ENCODE measurements at places on chromosomes 2 and 18.

DNA sequence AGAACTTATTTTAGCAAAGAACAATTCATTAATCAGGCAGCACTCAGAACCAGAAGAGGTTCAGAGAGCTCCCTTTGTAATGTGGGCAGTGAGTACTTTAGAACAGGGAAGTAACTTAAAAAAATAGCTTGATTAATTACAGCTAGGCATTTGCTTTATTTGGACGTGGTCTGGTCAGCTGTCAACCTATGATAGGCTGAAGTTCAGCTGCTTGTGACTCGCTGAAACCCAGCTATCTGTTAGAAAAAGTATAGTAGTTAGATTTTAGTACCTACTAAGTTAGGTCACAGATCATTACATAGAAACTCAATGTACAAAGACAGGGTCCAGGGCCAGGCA, 40.0 kb downstream of the PKDCC start:
- DNase-seq: no peak

GRCh38 chr2:218284106-218284811, 8.0 kb downstream of the TMBIM1 start:
- peak; percentile 70 for DNase-seq

DNA sequence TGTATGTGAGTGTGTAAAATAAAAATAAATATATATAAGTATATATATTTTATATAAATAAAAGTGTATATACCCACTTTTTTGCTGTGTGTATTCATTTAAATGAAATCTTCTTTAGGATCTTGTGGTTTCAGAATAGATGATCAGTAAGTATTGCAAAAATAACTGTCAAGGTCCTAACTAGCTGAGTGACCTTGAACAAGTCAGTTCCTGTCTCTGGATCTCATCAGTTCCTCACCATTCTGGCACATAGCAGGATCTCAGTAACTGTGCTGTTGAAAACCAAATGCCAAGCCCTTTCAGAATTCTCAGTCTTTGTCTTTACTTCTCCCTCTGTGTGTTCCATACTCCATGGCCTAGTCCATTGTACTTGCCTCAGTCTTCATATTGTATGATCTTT, 115.3 kb upstream of the CXCR4 start:
- DNase-seq: no peak

DNA sequence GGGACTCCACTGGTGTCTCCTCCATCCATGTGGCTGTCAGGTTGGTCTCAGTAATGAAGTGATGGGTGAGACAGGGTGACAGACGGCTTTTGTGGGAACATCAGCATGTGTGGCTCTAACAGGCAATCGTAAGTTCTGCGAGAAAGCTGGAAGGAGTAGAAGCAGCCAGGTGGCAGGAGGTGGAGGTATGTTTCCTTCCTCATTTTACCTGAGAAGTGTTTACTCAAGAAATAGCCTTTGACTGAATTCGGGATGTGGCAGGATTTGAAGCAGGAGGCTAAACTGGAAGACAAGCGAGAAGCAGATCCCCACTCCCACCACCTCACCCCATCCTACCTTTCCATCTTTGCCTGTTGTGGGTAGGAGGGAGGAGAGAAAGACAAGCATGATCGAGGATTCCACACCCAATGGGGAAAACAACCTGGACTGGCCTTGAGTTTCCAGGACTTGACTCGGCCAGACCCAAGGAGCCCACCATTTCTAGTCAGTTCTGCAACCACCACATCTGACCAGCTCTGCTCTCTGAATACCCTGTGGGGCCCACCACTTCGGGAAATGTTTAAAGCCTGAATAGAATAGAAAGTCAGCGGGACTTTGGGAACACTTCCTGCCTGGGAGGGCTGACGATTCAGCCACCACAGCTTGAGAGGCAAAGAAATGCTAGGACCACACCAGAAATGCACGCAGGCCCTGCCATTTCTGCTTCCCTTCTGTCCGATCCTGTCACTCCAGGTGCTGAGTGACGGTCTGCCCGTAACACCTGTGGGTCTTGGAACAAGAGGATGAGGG, 1.2 kb downstream of the ABCG8 start:
- DNase-seq: no peak

DNA sequence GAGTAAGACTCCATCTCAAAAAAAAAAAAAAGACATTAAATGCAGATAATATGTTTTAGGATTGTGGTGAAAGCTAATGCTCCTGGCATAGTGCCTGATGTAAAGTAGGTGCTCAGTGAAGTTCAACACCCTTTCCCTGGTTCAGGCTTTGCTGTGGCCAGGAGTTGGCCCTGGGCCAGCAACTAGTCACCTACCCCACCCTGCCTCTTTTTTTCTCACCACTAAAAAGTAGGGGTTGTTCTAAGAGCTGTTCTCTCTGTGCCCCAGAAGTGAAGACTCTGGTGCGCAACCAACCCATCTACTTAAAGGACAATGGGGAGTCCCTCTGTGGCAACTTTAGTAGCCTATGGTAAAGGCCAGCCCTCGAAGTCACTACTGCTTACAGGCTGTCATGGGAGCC, 75.9 kb downstream of the DNMT3A start:
- DNase-seq: peak; percentile 81

DNA sequence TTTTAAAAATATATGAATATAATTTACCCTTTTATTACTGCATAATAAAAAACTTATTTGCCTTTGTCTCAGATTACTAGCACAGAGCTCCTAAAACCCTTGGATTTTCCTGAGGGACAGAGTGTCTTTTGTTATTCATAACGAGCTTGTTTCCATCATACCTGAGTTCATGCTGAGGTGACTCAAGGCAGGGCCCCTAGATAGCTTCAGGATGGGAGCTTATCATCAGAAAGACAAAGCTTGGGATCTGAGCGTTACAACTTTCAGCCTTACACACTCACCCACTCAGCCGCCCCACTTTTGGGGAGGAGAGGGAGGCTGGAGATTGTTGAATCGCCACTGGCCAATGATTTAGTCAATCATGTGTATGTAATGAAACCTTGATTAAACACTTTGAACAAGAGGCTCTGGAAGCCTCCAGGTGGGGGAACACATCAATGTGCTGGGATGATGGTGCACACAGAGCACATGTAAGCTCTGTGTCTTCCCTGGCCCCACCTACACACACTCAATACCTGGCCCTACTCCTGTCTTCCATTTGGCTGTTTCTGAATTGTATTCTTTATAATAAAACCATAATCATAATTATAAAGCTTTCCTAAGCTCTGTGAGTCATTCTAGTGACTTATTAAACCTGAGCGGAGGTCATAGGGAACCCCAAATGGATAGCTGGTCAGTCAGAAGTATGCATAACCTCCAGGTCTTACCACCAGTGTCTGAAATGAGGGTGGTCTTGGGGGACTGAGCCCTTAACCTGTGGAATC, 28.5 kb upstream of the DNAH7 start:
- no peak for DNase-seq

- DNase-seq: no peak
Measured at GRCh38 chr2:123521854-123522253, 503.2 kb upstream of the CNTNAP5 start.

DNA sequence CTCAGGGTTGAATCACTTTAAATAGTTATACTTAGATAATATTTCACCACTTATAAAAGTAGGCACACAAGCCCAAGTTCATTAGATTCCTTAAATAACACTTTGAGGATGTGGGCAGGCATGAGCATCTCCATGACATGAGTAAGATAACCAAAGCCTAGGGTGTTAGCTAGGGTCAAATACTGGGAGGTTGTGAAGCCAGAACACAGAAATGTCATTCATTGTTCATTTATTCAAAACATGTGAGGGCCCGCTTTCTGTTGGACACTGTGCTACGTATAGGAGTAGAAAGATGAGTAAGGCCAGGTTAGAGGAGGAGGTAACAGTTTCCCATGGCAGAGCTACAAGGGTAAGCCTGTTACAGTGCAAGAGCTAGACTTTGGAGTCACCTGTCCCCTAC, 93.5 kb upstream of the NEDD4L start:
- no peak for DNase-seq

DNA sequence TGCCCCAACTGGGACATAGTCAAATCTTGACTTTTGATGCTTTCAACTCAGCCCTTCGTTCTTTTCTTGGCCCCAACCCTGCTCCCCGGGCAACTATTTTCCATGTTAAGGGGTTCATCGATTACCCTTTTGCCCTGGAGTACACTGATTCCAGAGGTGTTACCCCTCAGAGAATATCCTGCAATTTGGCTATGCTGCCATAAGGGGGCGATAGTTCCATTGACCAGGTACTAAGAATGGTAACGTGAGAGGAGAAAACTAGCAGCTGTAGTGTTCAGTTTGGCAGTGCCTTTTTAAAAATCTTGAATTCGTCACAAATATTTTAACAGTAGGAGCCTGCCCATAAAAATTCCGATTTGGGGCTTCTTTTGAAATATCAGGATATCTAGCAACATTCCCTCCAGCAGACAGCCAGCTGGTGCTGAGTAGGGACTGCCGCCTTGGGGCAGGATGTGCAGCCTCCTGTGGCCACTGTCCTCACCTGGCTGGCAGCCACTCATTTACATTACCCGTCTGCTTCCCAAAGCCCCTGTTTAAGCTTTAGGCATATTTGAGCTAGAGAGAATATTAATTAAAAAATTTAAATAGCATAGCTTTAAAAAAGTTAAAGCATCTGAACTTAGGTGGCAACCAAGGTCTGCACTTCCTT, 146.3 kb upstream of the SKOR2 start:
- peak; percentile 35 for DNase-seq

GRCh38 chr18:63683152-63683551, 19.6 kb upstream of the SERPINB11 start:
- DNase-seq: no peak

- no peak for DNase-seq
Measured at GRCh38 chr2:38546064-38546463, 56.7 kb downstream of the HNRNPLL start.

DNA sequence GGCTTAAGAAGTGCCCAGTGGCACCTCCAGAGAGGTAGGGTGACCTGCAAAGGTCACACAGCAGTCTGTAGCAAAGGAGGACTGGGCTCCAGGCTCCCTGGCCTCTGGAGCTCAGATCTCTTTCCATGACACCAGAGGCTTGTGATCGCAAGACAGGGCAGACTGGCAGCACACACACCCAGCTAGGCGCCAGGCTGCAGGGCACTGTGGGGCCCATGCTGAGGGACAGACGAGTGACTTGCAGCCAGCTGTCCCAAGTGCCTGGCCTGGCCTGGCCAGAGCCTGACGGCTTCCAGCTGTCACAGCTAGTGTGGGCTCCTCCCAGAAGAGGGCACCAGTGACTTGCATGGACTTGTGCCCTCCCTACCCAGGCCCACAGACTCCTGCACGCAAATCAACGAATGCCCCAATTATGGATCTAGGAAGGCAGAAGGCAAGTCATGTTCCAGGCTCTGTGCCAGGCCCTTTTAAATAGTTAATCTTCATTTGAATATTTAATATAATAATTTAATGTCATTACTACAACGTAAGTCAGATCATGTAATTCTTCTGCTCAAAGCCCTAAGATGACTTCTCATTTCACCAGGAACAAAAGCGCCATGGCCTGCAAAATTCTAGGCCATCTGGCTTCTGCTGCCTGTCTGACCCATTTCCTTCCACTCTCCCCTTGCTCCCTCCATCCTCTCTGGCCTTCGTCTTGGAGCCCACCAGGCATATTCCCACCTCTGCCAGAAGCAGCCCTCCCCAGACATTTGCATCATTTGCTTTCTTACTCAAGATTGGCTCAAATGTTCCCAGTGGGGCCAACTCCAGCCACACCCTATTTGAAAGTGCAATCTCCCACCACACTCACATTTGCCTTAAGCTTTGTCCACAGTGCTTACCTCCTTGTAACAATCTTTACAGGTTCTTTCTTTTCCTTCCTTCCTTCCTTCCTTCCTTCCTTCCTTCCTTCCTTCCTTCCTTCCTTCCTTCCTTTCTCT, 3.7 kb upstream of the SPEG start:
- DNase-seq: peak; percentile 25

- no peak for DNase-seq
Measured at GRCh38 chr2:237708961-237709360, 81.6 kb downstream of the LRRFIP1 start.

GRCh38 chr2:7242189-7242867, 325.1 kb downstream of the RNF144A start:
- DNase-seq: no peak

DNA sequence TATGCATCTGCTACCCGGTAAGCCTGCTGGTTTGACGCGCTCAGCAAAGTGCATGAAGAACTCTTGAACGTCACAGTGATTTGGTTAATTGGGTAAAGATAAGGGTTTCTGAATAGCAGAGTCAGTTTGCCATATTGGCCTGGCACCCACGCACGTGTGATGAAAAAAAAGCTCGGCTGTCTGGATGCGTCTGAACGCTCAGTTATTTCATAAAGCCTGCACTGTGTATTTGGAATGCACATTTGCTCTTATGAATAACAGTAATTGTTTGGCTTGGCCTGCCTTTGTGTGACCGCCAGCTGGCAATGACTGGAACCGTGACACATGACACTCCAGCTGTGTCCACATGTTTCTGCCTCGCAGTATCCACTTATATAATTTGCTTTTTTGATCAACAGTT, 129.2 kb upstream of the MEIS1 start:
- DNase-seq: no peak

- DNase-seq: no peak
Measured at GRCh38 chr2:58428096-58429013, 187.2 kb upstream of the FANCL start.

DNA sequence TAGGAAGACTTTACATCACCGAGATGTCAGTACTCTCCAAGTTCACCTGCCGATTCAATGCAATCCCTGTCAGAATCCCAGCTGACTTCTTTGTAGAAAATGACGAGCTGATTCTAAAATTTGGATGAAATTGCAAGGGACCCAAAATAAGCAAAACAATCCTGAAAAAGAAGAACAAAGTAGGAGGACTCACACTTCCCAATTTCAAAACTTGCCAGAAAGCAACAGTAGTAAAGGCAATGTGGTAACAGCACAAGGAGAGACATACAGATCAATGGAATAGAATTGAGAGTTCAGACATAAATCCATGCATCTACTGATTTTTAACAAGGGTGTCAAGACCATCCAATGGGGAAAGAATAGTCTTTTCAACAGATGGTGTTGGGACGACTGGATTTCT, 52.2 kb downstream of the SMAD7 start:
- DNase-seq: no peak

DNA sequence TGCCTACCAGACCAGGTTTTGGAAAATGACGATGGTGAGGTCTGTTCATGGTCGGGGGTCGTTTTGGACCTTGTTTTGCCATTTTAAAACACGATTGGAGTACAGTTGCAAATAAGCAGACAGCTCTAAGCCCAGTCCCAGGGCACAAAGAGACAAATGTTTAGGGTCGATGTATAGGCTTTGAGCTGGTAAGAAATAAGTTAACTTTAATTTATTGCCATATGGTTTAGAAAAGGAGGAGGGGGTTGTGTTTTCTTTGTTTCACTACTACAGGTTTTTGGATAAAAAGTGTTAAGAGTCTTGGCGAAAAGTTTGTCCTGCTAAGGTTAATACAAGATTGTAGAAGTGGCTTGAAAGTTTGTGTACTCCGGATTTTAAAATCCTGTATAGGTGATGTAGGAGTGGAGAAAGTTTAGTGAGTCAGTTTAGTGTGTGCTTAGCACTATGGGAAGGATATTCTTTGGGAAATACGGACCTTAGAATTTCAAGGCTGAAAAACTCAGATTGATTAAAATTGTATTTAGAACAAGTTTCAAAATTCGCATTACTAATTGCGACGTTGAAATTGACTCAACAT, 1.3 kb downstream of the KCMF1 start:
- no peak for DNase-seq

- peak; percentile 99 for DNase-seq
Measured at GRCh38 chr2:43595603-43596412, at the start of gene THADA. THADA (minus strand) TSS chr2:43596038; CDS start chr2:43592392, 3,646 bp downstream.

- no peak for DNase-seq
Measured at GRCh38 chr2:150783896-150784295, 296.4 kb upstream of the RND3 start.

GRCh38 chr2:47437287-47437686, 34.3 kb downstream of the MSH2 start:
- DNase-seq: peak; percentile 31
